ENCODE measurements at places on chromosomes 2 and 18.

- peak; percentile 6 for DNase-seq
Observed at GRCh38 chr2:100416935-100417710, at the start of gene CHST10. Gene CHST10 (minus strand): TSS chr2:100417668. CDS start chr2:100406675, 10,993 bp downstream.

DNA sequence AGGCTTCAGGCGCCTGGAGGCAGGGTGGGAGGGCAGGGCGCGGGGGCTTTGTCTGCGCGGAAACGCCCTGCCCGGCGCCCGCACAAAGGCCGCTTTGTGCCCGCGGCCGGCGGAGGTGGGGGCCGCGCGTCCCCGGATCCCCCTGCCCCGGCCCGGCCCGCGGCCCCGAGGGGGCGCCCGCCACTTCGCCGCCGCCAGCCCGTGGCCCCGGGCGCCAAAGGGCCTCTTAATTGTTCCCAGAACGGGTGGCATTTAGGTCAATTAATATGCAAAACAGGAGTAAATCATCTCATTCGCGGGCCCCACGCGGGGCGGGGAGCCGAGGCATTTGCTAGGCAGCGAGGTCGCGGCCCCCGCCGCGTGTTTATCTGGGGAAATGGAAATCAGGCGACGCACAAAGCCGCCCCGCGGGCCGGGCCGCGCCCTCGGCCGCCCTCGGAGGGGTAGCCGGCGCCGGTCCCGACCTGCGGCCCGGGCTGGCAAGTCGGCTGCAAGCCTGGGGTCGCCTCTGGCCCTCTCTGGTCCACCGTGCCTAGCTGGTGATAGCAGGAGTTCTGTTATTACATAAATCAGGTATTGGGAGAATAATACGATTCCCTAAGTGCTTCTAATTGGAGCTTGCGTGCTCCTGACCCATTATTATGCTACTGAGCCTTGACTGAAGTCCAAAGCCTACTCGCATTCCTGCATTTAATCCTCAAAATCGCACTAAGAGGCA lies 148.2 kb upstream of the GLI2 start:
- DNase-seq = no peak

GRCh38 chr2:31232586-31232985 lies 1.4 kb upstream of the EHD3 start:
- DNase-seq = no peak

- DNase-seq = no peak
Observed at GRCh38 chr2:43842866-43843226, 4.1 kb downstream of the ABCG8 start.

- DNase-seq = no peak
Observed at GRCh38 chr2:218428846-218429558, 10.1 kb downstream of the VIL1 start.

DNA sequence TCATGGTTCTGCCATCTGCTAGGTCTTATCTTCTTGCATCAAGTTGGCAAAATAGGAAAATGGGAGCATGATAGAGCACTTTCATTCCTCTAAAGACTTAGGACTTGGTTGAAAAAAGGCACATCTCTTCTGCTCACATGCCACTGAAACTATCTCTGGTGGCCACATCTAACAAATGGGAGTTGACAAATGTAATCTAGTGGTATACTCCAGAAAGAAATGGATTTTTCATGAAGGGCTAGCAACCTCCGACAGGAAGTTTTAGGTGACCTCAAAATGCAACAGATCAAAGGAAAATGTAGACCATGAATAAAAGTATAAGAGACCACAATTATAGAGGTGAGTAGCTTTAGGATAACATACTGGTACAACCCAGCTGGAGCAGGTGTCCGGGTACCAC lies 224.1 kb downstream of the SETBP1 start:
- DNase-seq = no peak

DNA sequence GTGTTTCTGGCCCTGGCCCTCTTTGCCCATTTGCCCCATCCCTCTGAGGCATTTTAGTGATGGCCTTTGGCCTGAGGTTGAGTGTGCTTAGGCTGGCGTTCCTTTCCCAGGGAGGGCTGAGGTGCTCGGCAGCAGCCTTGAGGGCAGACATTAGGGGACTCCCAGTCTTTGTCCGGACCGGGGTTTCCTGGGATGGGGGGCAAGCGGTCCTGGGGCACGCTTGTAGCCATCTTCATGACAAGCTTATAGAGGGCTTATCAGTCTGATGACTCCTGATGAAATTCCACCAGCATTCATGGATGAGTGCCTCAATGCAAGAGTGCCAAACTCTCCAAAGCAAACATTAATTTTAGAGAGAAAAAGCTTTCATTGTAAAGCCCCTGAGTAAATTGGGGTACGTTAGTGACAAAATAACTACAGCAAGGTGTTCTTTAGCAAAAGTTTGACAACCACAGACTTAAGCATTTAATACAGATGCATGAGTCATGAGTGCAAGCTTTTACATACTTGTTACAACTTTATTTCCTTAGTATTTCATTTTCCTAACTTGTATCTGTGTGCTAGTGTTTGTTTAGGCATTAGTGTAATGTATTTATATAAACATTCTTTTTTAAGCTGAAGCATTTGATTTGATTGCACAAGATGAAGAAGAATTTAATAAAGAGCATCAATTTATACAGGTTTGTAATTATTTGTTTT lies 45.6 kb downstream of the CEP192 start:
- DNase-seq = no peak

DNA sequence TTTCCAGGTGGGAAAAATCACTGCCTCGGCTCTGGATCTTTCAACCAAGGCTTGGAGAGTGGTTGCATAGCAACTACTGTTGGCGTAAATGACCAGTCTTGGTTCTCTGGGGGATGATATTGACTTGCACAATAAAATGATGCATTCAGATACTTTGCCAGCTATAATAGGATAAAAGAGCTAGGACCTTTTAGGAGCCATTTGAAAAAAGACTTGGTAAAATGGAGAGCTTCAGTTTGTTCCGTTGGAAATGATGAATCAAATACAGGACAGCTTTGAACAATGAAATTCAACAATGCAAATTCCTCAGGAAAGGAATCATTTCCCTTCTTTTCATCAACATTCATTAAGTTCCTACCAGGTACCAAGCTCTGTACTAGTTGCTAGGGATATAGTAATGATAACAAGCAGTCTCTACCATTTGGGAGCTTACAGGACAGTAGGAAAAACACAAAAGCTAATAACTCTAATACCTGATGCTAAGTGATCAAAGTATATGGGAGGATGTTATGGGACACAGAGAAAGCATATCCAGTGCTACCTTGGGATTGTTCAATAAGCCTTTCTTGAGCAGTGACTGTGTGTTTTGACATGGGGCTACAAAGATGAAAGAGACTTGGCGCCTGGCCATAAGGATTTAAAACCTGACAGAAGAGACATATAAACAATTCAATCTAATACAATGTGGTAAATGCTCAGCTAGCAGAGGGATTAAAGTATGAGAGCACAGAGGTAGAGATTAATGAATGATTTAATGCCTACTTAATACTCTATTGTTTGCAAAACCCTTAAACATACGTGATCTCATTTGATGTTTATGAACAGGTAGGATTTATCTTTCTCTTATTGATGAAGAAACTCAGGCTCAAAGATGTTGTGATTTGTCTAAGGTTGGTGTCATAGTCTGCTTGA lies 110.7 kb downstream of the QPCT start:
- no peak for DNase-seq

GRCh38 chr2:216389570-216389969 lies 17.3 kb upstream of the MARCHF4 start:
- DNase-seq = no peak

- no peak for DNase-seq
Observed at GRCh38 chr2:114937366-114937930, 495.0 kb downstream of the DPP10 start.

- no peak for DNase-seq
Observed at GRCh38 chr2:23241611-23242245, 143.3 kb upstream of the KLHL29 start.

- no peak for DNase-seq
Observed at GRCh38 chr2:107737756-107738155, 88.9 kb upstream of the RGPD4 start.

GRCh38 chr18:75247611-75248421 lies 37.2 kb downstream of the TSHZ1 start:
- DNase-seq = no peak

GRCh38 chr18:9787036-9787435 lies 78.9 kb downstream of the RAB31 start:
- DNase-seq = no peak

- DNase-seq = no peak
Observed at GRCh38 chr2:229407170-229407569, 136.1 kb upstream of the PID1 start.
